ENCODE measurements at places on chromosomes 5 and 9. TPM values are rescaled to one million over a fixed set of nuclear protein-coding genes. Genes with fewer than 3 reads are reported as not detected.

The ALDH1B1 gene
- 53.7 TPM for total RNA-seq

The ASPN gene
- total RNA-seq: 5.4 TPM

The MARCOL gene
- not detected for total RNA-seq

The TMEM174 gene
- not detected for total RNA-seq

The C5orf34 gene
- 0.70 TPM for total RNA-seq

The ECSCR gene
- 2.0 TPM for total RNA-seq

The PCDHGA8 gene
- total RNA-seq: 0.35 TPM

The ATP6V1G1 gene
- 34.1 TPM for total RNA-seq

The IPO11 gene
- 11.8 TPM for total RNA-seq

The LYRM7 gene
- 4.8 TPM for total RNA-seq

The CTNND2 gene
- 1.1 TPM for total RNA-seq

The STPG3 gene
- not detected for total RNA-seq

The ABO gene
- 0.03 TPM for total RNA-seq

The NMUR2 gene
- not detected for total RNA-seq

The LCN12 gene
- total RNA-seq: 30.3 TPM

The ZNF367 gene
- total RNA-seq: 1.0 TPM

The SLC34A1 gene
- total RNA-seq: 3.0 TPM

The TNC gene
- total RNA-seq: 2.9 TPM

The ENTR1 gene
- total RNA-seq: 39.5 TPM

The DMGDH gene
- total RNA-seq: 119 TPM

The PCDHA4 gene
- 0.05 TPM for total RNA-seq

The SPEF2 gene
- 1.7 TPM for total RNA-seq

The SNX24 gene
- 8.2 TPM for total RNA-seq

The PCDHGA5 gene
- 0.35 TPM for total RNA-seq

All from left lobe of liver (tissue), 2 donors.